ENCODE measurements at places on chromosomes 1 and 21.

DNA sequence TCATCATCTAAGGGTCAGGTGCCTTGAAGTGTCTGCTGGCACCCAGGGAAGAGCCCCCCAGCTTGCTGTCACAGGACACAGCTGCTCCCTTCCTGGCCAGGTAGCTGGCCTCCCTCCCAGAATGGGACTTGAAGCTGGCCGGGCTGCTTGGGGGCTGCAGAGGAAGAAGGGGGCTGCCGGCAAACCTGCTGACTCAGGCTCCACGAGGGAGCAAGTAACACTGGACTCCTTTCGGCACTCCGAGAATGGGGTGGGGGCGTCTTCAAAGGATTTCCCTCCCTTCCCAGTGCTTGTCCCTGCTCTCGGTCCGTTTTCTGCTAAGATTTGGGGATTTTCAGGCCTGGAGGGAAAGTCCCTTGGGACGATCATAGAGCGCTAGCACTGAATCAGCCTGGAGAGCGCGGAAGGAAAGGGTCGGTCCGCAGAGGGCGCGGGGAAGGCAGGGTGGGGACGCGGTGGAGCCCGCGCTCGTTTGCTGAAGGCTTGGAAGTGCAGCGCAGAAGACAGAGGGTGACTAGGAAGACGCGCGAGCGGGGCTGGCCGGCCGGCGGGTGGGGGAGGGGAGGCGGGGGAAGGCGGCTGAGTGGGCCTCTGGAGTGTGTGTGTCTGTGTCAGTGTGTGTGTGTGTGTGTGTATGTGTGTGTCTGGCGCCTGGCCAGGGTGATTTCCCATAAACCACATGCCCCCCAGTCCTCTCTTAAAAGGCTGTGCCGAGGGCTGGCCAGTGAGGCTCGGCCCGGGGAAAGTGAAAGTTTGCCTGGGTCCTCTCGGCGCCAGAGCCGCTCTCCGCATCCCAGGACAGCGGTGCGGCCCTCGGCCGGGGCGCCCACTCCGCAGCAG is at the start of gene CSF1:
CSF1 (plus strand) TSS at position 727 of the 840 bp plus-strand sequence. CDS start 175 bp downstream, outside the sequence.
- peak; percentile 13 for DNase-seq

DNA sequence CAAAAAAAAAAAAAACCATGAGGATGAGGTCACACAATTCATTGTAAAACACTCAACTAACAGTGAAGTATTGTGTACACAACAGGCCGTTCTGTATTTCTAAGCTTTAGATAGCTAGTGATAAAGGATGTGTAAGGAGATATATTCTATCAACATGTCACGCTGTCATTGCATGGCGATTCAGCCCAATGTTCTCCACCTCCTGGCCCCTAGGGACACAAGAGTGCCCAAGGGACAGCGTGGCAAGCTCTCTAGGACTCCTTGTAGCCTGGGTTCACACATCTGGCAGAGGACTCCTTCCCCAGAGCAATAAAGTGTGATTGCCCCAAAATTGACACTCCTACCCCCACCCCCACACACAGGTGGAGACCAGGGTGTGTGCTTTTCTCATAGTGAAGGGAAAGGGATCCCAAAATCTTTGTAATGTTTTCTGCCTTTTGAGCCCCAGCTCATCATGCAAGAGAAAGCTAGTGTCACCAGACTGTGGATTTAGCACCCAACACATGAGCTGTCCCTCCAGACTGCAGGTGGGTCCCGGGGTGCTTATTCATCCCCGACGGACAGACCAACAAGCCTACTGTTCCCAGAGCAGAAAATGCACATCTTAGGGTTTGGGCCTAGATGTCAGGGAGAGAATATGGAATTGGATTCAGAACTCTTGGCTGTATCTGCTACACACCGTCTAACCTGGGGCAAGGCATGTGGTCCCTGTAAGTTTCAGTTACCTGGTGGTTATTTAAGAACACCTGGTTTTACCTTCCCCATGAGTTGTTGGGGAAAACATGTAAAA is 11.5 kb downstream of the TMPRSS3 start:
- DNase-seq = no peak

GRCh38 chr1:240797050-240797449 is 185.1 kb upstream of the GREM2 start:
- no peak for DNase-seq

- peak; percentile 24 for DNase-seq
These were observed 24.4 kb upstream of the CLDN14 start for GRCh38 chr21:36504067-36505058.

DNA sequence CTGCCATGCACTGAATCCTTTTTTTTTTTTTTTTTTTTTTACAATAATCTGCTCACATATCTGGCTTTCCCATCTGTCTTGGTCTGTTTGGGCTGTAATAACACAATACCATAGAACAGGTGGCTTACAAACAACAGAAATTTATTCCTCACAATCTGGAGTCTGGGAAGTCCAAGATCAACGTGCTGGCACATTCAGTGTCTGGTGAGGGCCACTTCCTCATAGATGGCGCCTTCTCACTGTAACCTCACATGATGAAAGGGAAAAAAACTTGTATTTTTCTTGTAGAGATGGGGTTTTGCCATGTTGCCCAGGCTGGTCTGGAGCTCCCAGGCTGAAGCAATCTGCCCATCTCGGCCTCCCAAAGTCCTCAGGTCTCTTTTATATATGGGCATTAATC is 13.0 kb upstream of the PARP1 start:
- no peak for DNase-seq

DNA sequence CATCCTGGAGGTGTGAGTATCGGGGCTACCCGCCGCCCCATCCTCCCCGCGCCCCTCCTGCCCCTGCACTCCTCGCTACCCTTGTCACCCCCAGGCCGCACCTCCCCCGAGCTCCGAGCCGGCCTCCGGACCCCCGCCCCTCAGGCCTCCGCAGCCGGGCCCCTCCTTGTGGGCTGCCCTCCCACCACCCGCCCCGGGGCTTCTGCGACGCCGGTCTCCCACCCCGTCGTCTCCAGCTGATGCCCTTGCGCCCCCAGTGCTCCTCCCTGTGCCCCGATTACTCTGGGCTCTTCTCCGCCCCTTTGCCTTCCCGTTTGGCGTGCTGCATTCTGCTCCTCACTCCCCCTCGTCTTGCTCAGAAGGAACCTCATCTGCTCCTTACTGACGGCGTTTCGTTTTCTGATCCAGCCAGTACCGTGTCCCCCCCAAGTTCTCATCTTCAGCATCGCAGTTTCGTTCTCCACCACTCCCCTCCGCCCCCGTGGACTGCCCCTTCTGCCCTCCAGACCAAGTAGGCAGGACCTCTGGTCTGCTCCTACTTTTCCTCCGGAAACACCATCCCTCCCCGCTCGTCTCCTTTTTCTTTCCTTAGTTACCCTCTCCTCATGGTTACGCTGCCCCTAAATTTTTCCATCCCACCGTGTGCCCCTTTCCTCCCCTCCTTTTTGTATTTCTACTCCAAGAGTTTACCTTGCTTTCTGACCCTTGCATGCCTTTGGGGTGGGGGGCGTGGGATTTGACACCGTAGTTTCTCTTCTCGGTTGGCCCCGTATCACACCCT is 841 bp downstream of the SNX27 start:
- DNase-seq = no peak

DNA sequence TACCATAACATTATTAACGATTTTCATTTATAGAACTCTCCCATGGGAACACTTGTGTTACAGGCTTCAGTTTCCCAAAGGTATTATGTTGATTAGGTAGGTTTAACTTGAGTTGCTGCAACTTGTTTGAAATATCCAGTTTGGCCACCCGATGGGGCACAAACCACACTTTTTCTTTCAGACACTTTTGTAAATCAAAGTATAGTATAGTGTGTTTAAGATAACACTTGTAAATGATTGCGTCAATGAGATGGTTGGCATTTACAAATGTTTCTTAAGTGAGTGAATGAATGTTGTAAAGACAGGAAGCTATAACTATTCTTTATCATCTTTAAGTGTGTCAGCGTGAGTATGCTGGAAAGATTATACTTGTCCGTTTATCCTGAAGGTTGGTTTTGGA is 4.3 kb downstream of the XPR1 start:
- no peak for DNase-seq

- DNase-seq = no peak
These were observed 11.2 kb downstream of the F11R start for GRCh38 chr1:161009602-161010211.

DNA sequence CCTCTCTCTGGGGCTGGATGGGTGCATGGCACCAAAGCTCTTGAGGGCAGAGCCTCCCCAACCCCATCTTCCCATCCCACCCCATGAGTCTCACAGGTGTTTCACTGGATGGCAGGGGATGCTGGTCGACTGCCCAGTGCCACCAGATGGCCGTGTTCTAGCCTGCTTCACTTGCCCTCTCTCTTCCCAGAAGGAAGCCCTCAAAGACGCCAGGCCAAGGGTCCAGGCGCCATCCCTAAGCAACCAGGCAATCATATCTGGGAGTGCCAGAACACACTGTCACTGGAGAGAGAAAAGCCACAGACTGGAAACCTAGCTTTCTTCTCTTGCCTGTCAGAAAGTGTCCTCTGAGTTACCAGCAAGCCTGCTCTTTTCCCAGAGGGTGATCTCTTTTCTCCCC is 26.7 kb downstream of the PIGM start:
- no peak for DNase-seq

- DNase-seq = no peak
These were observed 1.9 kb upstream of the EPHB2 start for GRCh38 chr1:22708777-22709176.

GRCh38 chr1:246728311-246728710 is 4.1 kb downstream of the SCCPDH start:
- no peak for DNase-seq

DNA sequence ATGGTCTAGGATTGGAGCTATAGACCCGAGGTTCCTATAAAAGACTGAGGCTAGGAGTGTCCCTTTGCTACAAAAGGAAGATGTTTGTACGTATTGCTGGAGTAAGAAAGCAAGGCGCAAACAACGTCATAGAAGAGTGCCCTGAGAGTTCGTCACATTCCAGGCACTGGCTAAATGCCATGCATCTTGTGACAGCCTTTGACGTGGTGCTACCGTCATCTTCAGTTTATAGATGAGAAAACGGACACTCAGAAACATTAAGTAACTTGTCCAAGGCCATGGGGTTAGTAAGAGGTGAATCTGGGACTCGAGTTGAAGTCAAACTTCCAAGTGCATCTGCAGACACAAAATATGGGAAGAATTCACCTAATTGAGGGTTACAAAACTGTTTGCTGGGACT is 104.2 kb upstream of the SLC45A1 start:
- DNase-seq = no peak

Measured in COLO829 (cell line).